Activated naive CD4-positive, alpha-beta T cell treated with Interleukin-2 at 50 U/mL for 16 hours (primary cell): ENCODE measurements at places on chromosomes 13 and 19.

DNA sequence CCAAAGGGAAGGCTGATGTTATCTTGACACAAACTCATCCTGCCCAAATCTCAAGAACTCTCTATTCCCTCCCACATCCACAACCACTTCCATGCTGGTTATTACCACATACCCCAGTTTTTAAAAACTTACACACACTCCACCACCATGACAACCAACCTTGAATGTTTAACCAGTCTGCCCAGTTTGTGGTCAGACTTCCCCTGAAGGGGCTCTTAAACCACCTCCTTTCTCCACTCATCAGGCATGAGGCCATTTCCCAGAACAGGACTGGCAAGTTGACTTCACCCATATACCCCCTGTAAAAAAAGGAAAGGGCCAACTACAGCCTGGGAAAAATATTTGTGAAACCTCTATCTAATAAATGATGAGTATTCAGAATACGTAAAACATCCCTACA lies 12.4 kb upstream of the ZSCAN4 start:
- no peak for DNase-seq

GRCh38 chr13:37144661-37145060 lies 39.2 kb upstream of the CSNK1A1L start:
- DNase-seq, result no peak

- DNase-seq, result no peak
Measured at GRCh38 chr13:76795701-76796695, 90.2 kb downstream of the KCTD12 start.

GRCh38 chr13:99863789-99864626 lies 107.6 kb downstream of the ZIC5 start:
- DNase-seq, result no peak

- no peak for DNase-seq
Measured at GRCh38 chr13:74048756-74049155, 85.4 kb downstream of the KLF12 start.

DNA sequence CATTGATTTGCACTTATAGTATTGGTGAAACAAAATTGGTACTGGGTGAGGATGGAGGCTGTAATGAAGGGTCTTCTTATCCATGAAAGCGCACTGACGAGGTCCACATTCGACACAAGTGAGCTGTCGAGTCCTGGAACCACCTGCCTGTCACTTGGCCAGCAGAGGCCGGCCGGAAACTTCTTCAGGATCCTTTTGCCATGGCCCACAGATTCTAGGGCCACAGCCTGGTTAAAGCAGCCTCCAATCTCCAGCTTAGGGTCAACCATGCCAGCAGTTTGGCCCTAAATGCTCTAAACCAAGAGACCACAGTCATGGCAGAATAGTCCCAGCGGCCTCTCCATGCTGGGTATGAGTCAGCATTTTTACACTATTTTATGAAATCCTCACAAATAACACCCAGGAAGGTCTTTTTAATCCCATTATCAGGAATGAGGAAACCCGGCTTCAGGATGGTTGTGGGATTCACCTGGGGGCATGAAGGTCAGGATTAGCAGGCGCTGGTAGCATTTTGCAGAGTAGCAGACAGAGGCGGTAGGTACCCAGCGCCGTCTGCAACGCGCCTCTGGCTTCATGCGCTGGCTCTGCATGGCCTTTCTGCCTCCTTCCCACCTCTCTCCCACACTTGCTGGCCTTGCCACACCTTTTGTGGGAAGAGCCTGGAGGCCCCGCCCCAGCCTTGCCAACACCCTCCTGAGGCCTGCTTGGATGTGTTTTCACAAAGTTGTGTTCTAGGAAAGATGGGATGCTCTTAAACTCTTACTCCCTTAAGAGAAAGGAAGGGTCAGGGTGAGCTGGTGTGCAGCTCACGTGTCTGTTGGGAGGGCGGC lies 15.2 kb downstream of the GAS6 start:
- DNase-seq, result no peak

- DNase-seq, result no peak
Measured at GRCh38 chr13:76380446-76381065, 505.6 kb downstream of the KCTD12 start.

GRCh38 chr19:14496029-14496833 lies at the start of gene GIPC1:
TSS of gene GIPC1 (minus strand) at chr19:14496127. CDS start at chr19:14482976, 13,151 bp downstream.
- peak; percentile 85 for DNase-seq

DNA sequence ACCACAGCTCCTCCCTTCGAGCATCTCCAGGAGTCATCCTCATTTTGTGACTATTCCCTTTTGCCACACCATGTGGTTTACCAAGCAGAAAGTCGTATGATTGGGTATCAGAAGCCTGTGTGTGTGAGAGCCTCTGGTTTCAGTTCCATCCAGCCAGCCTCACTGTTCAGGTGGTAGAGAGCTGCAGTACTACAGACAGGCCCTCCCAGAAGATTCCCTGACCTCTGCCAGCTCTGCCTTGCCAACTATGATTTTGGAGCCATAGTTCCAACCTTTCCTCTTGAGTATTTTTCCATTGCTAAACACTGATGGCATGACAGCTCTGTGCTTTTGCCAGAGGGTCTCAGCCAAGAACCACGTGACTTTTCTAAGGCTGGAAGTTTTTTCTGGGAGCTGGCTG lies 82.5 kb downstream of the DHRS12 start:
- DNase-seq, result no peak

GRCh38 chr19:1252821-1253513 lies 4.6 kb downstream of the MIDN start:
- DNase-seq, result peak; percentile 70

DNA sequence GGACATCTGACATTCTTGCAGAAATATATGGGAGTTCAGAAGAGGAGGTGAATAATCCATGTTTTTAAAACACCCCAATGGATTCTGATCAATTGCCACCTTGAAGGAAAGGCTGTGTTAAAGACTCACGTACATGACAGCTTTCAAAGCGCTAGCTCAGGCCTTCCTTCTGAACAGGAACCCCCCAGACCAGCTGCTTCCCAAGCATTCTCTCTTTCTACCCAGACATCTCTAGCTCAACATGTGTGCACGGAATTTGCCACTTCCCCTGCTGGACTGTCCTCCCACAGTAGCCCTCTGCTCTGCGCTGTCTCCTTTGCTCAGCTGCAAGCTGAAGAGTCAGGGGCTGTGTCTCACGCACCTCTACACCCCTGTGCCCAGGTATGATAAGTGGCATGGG lies 54.5 kb downstream of the STK24 start:
- DNase-seq, result no peak

GRCh38 chr19:51726049-51726448 lies 2.3 kb upstream of the HAS1 start:
- DNase-seq, result no peak

- DNase-seq, result no peak
Measured at GRCh38 chr19:53915000-53915399, 5.9 kb downstream of the CACNG7 start.

DNA sequence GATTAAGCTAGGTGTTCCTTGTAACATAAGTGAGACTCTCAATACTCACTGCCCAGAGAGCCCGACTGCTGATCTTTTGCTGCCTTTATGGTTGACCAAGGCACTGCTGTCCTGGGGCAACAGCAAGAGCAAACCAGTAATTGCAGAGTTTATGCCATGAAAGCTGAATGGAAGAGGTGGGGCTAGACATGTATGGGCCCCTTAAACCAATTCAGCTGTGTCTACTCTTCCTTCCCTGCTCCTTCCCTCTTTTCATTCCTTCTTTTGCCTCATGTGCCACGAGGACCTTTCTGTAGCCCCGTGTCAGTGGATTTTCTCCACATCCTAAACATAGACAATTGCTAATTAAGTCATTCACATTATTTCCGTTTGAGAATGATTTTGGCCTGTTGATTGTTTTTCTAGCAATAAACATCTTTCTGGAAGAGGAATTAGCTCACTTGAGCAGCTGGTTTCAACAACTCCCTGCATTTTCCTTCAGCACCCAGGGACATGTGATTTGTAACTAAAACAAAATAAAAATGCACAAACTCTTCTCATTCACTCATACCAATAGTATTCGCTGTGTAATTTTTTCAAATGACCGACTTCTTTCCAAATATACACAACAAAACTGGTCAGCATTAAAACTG lies 40.5 kb downstream of the RAP2A start:
- DNase-seq, result no peak

DNA sequence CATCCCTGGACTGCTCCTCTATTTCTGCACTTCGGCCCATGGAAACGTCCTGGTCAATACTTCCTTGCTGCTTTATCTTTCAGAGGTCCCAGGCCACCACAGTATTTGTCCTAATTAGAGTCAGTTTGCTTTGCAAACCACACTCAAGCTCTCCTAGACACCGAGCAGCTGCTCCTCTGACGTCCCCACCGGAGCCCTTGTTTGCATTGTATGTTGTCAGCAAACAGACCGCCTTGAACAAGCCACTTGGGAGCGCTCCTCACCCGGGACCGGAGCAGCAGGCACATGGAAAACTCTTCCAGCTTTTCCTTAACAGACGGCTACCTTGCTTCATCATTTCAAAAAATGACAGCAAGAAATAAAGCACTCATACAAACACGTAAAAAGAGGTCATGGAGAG lies 51.5 kb upstream of the GTF3A start:
- DNase-seq, result no peak

DNA sequence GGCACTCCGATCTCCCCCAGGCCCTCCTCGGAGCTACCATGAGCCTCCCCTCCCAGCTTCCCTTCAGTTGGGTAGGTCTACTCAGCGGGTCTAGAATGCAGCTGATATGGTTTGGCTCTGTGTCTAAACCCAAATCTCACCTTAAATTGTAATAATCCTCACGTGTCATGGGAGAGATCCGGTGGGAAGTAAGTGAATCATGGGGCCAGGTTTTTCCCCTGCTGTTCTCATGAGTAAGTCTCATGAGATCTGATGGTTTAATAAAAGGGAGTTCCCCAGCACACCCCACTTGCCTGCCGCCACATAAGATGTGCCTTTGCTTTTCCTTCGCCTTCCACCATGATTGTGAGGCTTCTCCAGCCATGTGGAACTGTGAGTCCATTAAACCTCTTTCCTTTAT lies 14.5 kb upstream of the DOCK9 start:
- no peak for DNase-seq

DNA sequence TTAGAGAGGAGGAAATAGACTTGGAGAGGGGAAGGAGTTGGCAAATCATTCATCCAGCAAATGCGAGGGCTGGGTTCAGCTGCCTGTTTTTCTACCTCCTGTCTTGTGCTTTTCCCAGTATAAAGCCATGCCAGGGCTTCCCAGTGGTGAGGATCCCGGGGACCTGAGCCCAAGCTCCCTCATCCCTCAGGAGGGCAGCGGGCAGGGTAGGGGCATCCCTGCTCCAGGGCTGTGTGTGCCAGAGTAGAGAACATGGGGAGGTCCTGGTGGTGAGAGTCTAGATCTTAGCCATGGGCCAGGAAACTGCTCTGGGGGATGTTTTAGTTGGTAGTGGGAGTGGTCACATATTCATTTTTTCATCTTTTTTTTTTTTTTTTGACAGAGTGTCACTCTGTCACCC lies 43.6 kb downstream of the GPR12 start:
- DNase-seq, result no peak
